ENCODE measurements at places on chromosomes 5 and 9. TPM values are rescaled to one million over a fixed set of nuclear protein-coding genes. Genes with fewer than 3 reads are reported as not detected.

The STK32A gene
- total RNA-seq: 3.1 TPM

The CDX1 gene
- total RNA-seq: not detected

The PRDM9 gene
- under 0.01 TPM for total RNA-seq

The DDX46 gene
- 27.1 TPM for total RNA-seq

The TUSC1 gene
- total RNA-seq: 15.7 TPM

The PALM2AKAP2 gene
- 2.7 TPM for total RNA-seq

Measured in nasal cavity respiratory epithelium epithelial cell of viscerocranial mucosa (primary cell).